ENCODE measurements at places on chromosomes 5 and 9.
A peak's percentile ranks its signal among the peaks of the same experiment; 100 is the strongest.

- no peak for DNase-seq
Observed at GRCh38 chr5:82424211-82424610, 146.1 kb upstream of the RPS23 start.

DNA sequence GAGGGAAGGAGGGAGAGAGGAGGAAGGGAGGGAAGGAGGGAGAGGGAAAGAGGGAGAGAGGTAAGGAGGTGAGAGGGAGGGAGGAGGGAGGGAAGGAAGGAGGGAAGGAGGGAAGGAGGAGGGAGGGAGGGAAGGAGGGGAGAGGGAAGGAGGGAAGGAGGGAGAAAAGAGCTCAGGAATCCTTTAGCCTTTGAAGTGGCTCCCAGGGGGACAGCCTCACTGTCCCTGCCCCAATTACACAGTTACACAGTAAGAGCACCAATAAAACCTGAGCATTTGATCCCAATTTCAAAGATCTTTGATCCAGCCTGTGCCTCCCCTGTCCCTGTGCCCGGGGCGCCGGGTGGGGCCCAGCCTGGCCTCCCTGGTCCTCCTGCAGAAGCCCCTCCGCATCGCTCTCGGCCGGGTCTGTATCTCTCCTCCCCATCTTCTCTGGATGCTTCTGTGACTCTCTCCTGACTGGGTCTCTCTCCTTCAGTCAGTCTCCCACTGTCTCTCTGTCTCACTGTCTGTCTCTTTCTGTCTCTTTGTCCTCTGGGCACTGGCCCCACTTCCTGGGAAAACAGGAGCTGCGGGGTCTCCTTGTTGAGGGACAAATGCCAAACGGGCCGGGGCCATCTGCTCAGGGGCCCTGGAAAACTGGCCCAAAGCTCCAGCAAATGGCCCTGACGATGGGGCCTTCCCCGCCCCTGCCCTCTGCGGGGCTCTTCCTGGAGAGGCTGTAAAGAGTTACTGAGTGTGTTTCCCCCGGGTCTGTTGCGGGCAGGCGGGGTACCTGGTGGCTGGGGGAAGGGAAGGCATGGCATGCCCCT lies 54.2 kb upstream of the EGFL7 start:
- no peak for DNase-seq

- no peak for DNase-seq
Observed at GRCh38 chr5:88144219-88145001, 124.2 kb downstream of the TMEM161B start.

DNA sequence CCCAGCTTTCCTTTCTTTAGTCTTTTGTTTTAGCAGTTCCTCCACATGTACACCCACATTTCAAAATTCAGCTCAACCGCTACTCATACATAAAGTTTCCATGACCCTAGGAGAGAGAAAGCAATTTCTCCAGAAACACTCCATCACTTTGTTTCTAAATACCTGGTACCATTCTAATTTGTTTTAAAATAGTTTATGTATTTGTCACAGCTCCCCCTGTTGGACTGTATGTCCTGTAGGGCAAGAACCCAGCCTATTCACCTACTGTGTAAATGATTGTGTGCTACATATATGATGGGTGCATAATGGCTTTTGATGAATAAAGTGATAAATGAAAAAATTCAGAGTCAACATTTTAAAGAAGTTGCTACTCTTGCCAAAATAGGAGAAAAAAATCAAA lies 139.1 kb downstream of the COX7C start:
- DNase-seq = no peak

DNA sequence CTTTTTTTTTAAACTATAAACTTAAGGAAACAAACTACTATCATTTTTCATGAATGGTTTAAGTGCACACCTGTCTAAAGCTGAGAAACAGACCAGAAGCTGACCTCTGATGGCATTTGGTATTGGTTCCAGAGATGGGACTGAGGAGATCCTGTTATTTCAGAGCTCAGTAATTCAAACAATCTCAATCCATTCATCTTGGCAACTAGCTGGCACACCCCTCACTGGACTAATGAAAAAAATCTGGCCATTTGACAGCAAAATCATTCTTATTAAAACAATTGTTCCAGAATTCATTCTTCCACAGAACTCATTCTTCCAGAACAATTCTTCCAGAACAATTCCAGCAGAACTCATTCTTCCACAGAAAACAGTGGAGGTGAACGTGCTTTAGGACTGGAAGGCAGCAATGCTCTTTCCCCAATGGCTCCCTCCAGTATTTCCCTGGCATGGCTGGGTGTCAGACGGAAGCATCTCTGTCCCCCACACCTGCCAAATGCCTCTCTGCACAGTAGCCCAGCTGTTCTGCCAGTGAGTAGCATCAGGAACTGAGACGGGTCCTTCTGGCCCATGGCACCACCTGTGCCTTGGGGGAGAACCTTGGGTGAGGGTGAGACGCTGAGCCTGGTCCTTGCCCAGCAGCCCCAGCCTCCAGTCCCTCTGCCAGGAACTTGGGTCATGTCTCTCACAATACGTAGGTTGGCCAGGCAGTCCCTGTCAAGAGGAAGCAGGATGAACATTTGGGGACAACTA lies 87.5 kb upstream of the EQTN start:
- DNase-seq = no peak

DNA sequence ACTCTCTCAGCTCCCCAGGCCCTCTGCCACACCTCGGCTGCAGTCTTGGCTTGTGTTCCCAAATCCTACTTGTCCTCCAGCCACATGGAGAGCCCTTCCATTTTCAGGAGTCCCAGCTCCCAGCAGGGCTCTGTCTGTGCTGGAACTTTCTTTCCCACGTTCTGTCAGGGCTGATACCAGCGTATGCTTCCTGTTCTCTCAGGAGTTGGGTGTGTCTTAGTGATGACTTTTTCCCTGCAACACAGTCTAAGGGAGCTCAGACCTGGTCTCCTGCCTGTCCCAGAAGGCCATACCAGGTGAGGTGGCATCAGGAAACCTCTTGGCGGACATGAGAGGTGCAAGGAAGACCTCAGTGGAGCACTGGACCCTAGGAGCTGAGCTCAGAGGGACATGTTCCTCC lies 226.5 kb downstream of the HSPA4 start:
- DNase-seq = no peak

DNA sequence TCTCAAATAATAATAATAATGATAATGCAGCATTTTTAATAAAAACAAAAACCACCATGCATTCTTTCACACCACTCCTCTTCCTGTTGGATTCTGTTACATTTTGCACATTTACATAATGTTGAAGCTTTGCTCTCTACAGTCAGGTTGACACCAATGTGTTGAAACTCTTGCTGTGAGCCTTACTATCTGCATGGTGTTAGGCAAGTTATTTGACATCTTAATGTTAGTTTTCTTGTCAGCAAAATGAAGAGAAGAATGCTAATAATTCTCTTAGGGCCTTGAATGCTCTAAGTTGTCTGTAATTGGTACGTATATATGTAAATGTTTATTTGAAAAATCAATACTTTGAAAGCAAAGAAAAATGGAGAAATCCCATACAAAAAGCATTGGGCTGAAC lies 525.5 kb upstream of the PTGER4 start:
- DNase-seq = no peak

- no peak for DNase-seq
Observed at GRCh38 chr9:120544441-120544840, 35.5 kb downstream of the CDK5RAP2 start.

GRCh38 chr9:90445391-90445790 lies 197.2 kb downstream of the DIRAS2 start:
- no peak for DNase-seq

DNA sequence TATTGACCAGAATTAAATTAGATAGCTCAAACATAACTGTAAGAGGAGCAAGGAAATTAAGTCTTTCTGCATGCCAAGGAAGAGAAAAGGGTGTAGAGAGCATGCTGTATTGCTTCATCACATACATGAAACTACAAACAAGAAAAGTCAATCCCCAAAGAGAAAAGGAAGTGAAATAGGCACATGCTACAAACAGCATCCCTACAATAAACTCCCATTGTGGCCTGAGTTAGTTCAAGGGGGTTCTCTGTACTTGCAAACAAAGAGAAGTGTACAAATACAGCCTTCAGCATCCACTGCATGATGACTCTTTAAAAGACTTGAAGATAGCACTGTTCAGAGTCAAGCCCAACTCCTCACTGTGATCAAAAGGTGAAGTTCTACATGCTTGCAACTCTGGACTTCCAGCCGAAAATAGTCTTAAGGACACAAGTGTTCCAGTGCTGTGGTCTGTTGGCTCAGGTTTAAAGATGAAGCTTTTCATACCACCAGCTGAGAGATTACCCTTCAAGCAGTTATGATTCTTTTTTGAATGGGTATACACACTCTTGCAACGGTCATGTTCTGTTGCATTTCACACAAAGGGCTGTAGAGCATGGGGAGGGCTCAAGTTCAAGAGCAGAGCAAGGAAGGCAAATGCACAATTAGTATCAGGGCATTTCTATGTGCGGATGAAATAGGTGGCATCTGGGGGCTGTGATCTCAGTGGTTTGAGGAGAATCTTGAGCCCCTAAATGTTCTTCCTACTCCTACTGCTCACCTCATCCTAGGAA lies 534.5 kb downstream of the EBF1 start:
- no peak for DNase-seq

- DNase-seq = no peak
Observed at GRCh38 chr9:133237035-133237731, 28.1 kb upstream of the OBP2B start.

DNA sequence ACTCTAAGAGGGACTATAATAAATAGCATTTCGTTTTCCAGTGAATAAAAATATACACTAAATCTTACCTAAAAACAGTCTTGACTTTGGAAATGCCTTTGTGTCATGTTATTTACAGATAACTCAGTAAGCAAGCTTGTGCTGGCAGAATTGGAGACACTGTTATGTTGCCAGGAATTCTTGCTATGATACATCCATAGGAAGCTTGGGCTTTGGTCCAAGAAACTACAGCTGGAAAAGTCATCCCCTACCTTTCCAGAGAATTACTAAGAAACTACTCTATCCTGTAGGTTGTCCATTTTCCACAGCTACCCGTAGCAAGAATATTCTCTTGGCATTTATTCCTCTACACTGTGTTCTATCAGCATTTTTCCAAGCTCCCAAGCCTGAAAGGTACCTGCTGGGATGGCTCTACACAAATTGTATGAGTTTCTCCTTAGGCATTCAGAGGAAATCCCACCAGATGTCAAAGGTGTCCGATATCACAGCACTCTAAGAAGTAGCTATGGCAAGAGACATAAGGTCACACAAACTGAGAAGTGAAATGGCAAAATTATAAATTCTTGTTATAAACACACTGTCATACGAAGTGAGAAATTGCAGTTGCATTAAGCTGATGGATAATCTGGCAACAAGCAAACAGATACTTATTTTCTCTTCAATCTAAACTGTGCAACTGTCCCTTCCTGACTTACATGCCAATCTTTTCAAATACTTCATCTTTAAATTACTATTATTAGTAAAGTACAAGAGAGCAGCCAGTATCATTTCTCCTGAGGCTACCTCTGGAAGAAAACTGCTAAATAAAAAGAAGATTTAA lies 68.5 kb downstream of the MCTP1 start:
- DNase-seq = no peak

GRCh38 chr9:130659699-130660248 lies 4.6 kb upstream of the PRDM12 start:
- DNase-seq = no peak

DNA sequence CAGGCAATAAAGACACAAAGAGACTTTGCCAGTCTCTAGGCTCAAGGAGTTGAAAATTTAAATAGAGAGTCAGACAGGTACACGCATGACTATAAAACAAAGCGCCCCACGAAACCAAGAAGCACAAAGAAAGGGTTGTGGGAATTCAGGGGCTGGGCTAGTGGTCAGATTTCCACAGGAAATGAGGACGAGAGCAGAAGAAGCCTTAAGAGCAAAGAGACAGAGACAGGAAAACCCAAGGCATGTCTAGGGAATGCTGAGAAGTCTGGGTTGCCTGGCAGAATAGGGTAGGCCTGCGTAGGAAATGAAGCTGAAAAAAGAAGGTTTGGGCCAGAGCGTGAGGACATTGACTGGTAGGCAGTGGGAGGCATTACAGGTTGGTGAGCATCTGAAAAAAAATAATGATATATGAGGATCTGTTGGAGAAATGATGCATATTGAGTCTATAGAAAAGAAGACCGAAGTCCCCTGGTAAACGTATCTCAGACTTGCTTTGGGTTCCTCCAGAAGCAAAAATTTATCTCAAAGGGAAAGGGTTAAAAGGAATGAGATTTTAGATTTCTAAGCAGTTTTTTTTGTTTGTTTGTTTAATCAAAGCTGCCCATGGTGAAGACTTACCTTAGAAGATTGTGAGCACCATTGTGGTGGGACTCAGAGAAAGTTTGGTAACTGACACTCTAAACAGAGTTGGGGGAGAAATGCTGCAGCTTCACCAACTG lies 51.8 kb downstream of the SLC1A3 start:
- DNase-seq = no peak

GRCh38 chr5:431001-431710 lies 11.8 kb upstream of the EXOC3 start:
- no peak for DNase-seq

GRCh38 chr5:142202282-142202681 lies 93.7 kb downstream of the NDFIP1 start:
- DNase-seq = no peak

GRCh38 chr9:14131356-14132088 lies 182.4 kb downstream of the NFIB start:
- no peak for DNase-seq

- DNase-seq = no peak
Observed at GRCh38 chr9:81244631-81245030, 444.7 kb downstream of the TLE1 start.

GRCh38 chr5:133606835-133607234 lies 5.5 kb downstream of the FSTL4 start:
- DNase-seq = no peak

GRCh38 chr9:18723366-18723765 lies 249.4 kb downstream of the ADAMTSL1 start:
- DNase-seq = no peak

DNA sequence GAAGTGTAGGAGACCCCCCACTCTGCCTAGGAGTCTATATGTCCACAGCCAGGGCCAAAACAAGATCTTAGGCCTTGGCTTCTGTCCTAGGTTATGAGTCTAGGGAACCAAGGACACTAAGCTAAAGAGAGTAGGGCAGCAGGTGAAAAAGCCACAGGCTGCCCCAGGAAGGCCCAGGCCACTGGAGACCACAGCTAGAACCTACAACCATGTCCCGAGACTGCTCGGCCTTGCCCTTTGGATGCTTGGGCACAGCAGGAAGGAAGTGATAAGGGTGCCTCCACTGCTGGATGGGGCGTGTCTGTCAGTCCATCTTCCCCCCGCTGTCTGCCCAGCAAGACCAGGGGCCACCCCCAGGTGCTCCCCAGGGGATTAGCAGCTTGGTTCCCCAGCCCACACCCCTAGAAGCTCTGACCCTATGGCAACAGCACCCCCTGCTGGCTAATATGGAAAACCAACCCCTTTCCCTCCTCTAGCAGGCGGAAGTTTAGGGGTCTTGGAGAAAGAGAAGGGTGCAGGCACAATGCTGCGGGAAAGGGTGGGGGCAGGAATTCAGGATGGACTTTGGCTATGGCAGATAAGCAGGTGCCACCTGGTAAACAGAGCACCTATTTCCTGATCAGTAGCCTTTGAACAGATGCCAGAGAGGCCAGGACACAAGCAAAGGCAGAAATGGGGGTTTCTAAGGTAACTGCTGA lies 10.5 kb upstream of the IRF1 start:
- DNase-seq = peak; percentile 34

Data from AG09319 (cell line).